RPMI7951 (cell line): ENCODE measurements at places on chromosomes 11 and 22. TPM values are rescaled to one million over a fixed set of nuclear protein-coding genes. Genes with fewer than 3 reads are reported as not detected.
A peak's percentile ranks its signal among the peaks of the same experiment; 100 is the strongest.

CD3G gene
- not detected in 2 replicates for total RNA-seq

CCDC15 gene
- total RNA-seq: 10.9 and 11.4 TPM in 2 replicates

ANO9 gene
- not detected in 2 replicates for total RNA-seq

MMP12 gene
- total RNA-seq: 0.12 TPM in 1 of 2 replicates, not detected in the other

DNA sequence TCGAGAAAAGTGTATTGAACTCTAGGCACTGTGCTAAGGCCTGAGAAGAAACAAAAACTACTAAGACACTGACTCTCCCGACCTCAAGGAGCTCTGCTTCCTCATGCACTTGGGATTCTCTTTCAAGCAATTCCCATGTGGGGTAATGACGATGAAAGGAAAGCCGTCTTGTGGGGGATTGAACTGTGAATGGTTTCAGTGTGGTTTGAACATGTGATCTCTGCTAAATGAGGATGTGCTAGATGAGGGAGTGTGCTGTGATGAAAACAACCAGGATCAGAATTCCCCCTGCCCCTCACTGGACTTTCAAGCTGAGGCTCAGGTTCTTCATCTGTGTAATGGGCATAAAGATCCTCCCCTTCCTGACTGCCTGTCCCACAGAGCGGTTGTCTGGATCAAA lies 74.9 kb downstream of the DEPDC5 start:
- peak; percentile 39 for DNase-seq

DNA sequence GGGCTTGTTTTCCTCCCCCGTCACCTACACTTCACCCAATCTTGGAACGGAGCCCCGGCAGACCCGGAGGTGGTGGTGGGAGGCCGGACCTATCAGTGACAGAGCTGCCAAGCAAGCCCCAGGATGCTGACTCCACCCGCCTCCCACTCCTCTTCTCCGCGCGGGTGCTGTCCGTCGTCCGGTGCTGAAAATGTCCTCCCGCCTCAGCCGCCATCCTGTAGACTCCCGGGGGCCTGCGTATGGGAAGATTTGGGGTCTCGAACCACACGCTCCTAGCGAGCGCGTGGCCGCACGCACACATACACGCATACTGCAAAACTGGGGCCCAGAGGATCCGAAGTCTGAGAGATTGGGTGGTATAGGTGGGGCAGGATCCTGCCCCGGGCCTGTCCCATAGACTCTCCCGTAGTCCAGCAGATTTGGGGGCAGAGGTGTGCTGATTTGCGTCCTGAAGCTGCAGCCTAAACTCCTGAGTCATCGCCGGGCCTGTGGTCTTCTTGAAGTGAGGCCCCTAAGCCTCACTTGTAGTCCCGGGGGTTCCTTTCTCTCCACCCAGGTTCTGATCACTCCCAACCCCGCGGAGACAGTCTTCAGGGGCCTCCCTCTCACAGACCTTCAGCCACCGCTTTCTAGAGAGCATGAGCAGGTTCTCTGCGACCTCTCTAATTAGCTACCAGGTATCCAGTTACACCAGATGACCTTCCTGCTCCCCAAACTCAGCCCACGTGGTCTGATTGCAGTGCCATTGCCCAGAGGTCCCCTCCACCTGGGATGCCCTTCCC lies 796 bp upstream of the YIF1A start:
- no peak for DNase-seq

DNA sequence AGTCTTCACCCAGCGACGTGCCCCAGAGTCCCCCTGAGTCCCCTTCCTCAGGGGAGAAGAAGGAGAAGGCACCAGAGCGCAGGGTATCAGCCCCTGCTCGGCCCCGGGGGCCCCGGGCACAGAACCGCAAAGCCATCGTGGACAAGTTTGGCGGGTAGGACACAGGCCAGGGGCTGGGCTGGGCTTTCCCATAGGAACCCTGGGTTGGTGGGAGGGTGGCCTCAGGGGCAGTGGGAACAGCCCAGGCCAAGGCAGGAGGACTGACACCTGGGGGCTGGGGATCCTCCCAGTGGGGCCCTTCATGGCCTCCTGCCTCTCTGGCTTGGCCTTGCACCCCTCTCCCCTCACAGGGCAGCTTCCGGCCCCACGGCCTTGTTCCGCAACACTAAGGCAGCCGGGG lies 8.5 kb downstream of the SMTNL1 start:
- no peak for DNase-seq

DNA sequence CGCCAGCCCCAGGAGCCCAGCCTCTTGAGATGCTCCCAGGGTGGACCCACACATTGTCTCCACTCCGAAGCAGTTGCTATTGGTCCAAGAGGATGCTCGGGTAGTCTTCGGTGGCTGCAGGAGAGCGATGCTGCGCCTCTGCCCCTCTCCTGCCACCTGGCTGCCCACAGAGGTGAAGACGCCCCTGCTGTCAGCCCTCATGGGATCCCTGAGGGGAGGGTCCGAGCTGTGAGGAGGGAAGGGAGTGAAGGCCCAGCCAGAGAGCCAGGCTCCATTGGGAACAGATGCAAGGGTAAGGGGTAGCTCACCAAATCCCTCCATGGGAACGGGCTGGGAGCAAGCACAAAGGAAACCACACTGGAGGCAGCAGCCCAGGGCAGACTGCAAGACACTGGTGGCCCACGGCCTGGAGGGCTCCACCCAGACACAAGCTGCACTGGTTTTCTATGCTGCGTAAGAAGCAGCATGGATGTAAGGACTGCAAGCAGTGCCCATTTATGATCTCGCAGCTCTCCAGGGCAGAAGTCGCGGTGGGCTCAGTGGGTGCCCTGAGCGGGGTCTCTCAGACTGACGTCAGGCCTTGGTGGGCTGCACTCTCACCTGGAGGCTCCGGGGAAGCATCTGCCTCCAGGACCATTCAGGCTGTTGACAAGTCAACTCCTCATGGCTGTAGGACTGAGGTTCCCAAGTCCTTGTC lies 15.7 kb downstream of the TSPAN32 start:
- DNase-seq: no peak

- peak; percentile 57 for DNase-seq
Observed at GRCh38 chr11:11856638-11857037, 14.9 kb downstream of the USP47 start.

- no peak for DNase-seq
Observed at GRCh38 chr11:94494126-94494680, 419 bp downstream of the ANKRD49 start.

GRCh38 chr11:96082002-96082899 lies 158.3 kb upstream of the MTMR2 start:
- DNase-seq: no peak

- DNase-seq: no peak
Observed at GRCh38 chr22:46195487-46196165, 45.3 kb downstream of the PPARA start.
